ENCODE measurements at places on chromosomes 11 and 22.
A peak's percentile ranks its signal among the peaks of the same experiment; 100 is the strongest.

DNA sequence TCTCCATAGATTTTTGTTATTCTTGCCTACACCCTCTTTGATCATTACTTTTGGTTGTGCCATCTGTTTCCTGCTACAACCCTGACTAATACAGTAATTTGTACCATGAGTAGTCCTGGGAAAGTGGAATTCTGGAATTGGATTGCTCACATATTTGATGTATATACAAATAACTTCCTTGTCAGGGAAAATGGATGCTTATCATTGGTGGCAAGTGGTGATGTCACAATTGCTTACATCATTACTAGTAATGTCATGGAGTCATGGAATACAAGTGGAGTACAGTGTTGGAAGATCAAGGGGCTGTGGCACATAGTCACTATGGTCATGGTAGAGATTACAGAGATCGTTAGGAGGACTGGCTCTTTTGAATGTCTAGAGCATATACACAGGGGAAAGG, 24.4 kb downstream of the AASDHPPT start:
- DNase-seq = no peak

DNA sequence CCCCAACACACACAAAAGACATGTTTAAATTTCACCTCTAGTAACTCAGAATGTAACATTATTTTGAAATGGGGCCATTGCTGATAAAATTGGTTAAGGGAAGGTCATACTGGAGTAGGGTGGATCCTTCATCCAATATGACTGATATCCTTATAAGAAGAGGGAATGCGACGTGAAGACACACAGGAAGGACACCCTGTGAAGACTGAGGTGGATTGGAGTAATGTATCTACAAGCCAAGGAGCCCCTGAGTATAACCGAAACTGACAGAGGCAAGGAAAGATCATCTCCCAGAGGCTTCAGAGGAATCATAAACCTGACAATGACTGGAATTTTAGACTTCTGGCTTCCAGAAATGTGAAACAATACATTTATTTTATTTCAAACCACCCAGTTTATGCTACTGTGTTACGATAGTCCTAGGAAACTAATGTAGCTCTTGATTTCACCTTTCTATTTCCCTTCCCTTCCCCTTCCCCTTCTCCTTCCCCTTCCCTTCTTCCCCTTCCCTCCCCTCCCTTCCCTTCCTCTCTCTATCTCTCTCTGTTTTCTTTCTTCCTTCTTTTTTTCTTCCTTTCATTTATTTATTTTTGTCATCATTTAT, 1775.4 kb downstream of the LRRC4C start:
- no peak for DNase-seq

GRCh38 chr11:76622493-76623094, 48.0 kb downstream of the LRRC32 start:
- DNase-seq = no peak

DNA sequence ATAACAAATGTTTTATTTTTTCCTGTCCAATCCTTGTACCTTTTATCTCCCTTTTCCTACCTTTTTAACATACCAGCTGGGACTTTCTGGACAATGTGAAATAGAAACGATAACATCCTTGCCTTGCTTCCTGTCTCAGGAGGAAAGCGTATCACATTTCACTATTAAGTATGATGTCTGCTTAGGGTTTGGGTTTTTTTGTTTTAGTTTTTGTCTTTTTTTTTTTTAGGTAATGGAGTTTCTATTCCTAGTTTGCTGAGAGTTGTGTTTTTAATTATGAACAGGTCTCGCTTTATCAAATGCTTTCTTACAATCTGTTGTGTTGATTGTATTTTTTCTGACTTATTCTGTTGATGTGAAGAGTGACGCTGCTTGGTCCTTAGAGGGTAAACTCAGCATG, 64.2 kb upstream of the KCNQ1OT1 start:
- no peak for DNase-seq

- DNase-seq = no peak
These were observed 14.5 kb downstream of the SLC35F2 start for GRCh38 chr11:107844041-107844440.

DNA sequence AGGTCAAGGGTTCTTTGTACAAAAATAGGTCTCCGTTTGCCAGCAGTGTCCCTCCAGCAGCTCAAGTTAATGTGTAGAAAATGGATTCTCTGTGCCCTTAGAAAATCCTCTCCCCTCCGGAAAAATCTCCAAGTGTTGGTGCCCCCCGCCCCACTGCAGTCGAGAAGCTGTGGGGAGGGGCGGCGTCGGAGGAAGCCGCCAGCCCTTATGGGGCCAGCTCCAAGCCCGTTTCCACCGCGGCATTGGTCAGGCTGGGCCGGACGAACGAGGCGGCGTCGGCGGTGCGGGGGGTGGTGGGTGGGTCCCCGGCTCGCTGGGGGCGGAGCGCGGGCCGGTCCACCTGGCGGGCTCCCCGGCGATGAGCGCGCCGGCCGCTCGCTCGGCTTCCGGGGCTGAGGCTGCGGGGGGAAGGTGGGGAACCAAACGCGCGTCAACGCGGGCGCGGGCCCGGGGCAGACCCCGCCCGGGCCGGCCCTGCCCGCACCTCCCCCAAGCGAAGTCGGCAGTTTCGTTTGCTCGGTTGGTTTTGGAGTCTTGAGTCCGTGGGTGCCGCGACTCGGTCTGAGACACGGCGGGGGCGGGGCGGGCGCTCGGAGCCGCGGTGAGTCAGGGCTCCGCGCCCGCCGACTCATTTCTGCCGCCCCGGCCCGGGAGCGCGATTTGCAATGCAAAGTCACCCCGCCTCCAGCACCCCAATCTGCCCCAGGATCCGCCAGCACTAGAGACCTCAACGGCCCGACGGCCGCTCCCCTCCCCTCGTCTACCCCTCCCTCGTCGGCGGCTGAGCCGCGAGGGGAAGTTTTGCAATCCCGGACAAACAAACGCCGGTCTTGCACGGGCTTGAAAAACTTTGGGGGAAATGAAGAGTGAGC, 1.4 kb downstream of the ASCL2 start:
- peak; percentile 88 for DNase-seq

- no peak for DNase-seq
These were observed 22.5 kb upstream of the DAGLA start for GRCh38 chr11:61657566-61658290.

- DNase-seq = peak; percentile 24
These were observed 1.6 kb downstream of the CASP1 start for GRCh38 chr11:105033343-105033742.

All from stimulated activated CD8-positive, alpha-beta memory T cell treated with anti-CD3 and anti-CD28 coated beads, Interleukin-4, amount 100 ng/mL, for 48 hours (primary cell).